ENCODE measurements at places on chromosomes 2 and 18.

DNA sequence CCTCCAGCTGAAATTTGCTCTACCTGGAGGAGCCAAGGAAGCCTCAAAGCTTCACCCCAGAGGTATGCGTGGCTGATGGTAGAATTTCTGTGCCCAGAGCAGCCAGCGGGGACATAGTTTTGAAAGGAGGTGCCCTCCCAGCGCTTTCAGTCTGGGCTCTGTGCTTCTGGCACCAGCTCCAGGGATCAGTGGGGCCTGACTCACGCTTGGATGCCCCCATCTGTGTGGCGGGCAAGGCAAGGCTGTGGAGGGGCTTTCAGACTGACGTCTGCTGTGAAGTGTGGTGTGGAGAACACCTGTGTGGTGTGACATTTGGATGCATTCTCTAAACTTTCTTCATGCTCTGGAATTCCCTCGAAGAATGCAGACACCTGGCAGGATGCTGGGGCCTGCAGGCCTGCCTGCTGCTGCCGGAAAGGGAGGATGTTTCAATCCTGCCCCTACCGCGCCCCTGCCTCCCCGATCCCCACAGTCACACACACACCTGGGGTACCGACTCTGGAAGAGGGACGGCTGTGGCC is 84.1 kb downstream of the CTIF start:
- DNase-seq, result no peak

DNA sequence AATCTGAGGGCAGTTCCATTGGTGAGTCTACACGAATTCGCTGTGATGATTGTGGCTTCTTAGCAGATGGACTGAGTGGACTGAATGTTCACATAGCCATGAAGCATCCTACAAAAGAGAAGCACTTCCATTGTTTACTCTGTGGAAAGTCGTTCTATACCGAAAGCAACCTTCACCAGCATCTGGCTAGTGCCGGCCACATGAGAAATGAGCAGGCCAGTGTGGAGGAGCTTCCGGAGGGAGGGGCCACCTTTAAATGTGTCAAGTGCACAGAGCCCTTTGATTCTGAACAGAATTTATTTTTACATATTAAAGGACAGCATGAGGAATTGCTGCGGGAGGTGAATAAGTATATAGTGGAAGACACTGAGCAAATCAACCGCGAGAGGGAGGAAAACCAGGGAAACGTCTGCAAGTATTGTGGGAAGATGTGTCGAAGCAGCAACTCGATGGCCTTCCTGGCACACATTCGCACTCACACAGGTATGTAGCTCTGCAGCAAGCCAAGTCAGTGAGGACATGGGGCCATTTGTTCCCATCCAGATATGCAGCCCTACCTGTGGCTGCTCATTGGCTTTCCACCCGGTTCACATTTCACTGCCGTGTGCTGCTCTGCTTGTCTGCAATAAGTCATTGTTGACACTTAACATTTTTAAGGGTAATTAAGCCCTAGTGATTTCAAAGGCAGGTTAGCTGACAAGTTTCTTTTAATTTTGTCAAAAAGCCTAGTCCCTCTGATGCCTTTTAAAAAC is 37.7 kb downstream of the ZNF407 start:
- no peak for DNase-seq

GRCh38 chr2:8265476-8266226 is 416.2 kb upstream of the ID2 start:
- DNase-seq, result no peak

DNA sequence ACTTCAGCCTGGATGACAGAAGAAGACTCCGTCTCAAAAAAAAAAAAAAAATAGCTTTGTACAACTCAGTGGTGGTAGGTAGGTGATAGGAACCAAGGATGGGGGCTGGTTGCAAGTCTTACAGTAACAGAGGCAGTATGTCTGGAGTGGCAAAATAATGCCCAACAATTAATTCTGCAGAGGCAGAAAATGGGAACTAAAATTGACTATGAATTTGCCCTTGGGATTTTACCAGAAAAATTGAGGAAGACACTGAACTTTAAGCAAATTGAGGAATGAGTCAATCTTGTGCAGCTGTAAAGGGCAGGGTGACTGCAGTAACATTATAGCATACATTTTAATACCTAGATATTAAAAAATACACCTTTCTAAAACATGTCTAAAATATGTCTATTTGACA is 292.1 kb upstream of the FBXO11 start:
- DNase-seq, result no peak

GRCh38 chr2:236120141-236120601 is 48.0 kb downstream of the GBX2 start:
- DNase-seq, result no peak

GRCh38 chr18:11522992-11523391 is 86.4 kb upstream of the SLC35G4 start:
- DNase-seq, result no peak

- DNase-seq, result no peak
Observed at GRCh38 chr2:205802941-205803340, 120.6 kb downstream of the NRP2 start.

GRCh38 chr2:46644690-46645385 is 165.5 kb downstream of the TMEM247 start:
- DNase-seq, result no peak

- no peak for DNase-seq
Observed at GRCh38 chr2:135563793-135564192, 32.5 kb downstream of the R3HDM1 start.

GRCh38 chr18:34549367-34549766 is 160.7 kb upstream of the DTNA start:
- DNase-seq, result no peak

GRCh38 chr2:181317511-181317910 is 139.7 kb upstream of the ITGA4 start:
- DNase-seq, result no peak

DNA sequence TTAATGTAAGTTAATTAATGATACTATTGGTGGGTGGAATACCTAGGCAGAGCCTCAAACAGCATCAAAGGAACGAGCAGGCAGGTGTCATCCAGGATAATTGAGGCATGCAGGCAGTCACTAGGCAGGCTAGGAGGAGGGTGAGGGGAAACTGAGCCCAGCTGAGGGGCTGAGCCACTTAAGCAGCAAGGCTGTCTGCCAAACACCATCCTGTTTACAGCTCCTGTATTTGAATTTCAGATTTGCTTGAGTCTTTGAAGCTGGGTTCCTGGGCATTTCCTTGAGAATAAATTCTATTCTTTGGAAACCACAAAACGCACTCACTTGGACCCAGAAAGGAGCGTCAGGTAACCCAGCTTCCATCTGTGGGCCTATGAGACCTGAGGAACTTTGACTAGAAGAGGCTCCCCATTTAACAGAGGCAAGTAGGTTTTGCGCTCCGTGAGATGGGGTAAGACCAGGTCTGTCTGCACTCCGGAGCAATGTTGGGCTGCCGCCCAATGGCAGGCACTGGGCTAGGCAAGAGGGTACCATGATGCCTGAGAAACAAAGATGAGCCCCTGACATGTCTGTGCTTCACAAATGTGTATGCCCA is 2.0 kb downstream of the EDAR start:
- no peak for DNase-seq

GRCh38 chr2:227853765-227854271 is 17.6 kb upstream of the DAW1 start:
- DNase-seq, result no peak

GRCh38 chr18:42632801-42633200 is 482.7 kb downstream of the RIT2 start:
- no peak for DNase-seq

DNA sequence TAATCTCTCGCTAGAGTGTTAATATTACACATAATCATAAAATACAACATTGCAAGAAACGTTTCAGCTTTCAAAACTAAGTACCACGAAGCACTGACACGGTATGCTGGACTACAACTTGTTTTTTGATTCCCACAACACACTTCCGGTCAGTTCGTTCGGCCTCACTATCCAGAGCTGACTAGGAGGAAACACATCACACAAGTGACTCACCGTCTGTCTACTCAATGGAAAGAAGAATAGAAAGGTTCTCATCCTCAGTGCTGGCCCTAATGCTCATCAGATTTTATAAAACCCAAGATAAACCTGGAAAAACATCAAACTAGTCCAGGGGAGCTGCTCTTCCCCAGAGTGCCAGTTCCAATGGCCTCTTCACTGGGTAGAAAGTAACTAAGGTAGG is 42.9 kb downstream of the ZNF385B start:
- no peak for DNase-seq

- DNase-seq, result no peak
Observed at GRCh38 chr2:102064679-102065674, 73.2 kb downstream of the IL1R2 start.

- no peak for DNase-seq
Observed at GRCh38 chr2:239394978-239395377, 5.8 kb downstream of the HDAC4 start.

All from activated effector memory CD4-positive, alpha-beta T cell treated with Interleukin-2 at 50 U/mL for 16 hours (primary cell).